ENCODE measurements at places on chromosomes 2 and 18.

GRCh38 chr2:177098001-177098613 lies 114.5 kb upstream of the HNRNPA3 start:
- DNase-seq, result no peak

- no peak for DNase-seq
These were observed 75.7 kb downstream of the KCNF1 start for GRCh38 chr2:10987439-10987838.

GRCh38 chr2:64485331-64485730 lies 31.4 kb downstream of the LGALSL start:
- DNase-seq, result no peak

GRCh38 chr2:129904532-129905446 lies 74.7 kb upstream of the RAB6C start:
- no peak for DNase-seq

DNA sequence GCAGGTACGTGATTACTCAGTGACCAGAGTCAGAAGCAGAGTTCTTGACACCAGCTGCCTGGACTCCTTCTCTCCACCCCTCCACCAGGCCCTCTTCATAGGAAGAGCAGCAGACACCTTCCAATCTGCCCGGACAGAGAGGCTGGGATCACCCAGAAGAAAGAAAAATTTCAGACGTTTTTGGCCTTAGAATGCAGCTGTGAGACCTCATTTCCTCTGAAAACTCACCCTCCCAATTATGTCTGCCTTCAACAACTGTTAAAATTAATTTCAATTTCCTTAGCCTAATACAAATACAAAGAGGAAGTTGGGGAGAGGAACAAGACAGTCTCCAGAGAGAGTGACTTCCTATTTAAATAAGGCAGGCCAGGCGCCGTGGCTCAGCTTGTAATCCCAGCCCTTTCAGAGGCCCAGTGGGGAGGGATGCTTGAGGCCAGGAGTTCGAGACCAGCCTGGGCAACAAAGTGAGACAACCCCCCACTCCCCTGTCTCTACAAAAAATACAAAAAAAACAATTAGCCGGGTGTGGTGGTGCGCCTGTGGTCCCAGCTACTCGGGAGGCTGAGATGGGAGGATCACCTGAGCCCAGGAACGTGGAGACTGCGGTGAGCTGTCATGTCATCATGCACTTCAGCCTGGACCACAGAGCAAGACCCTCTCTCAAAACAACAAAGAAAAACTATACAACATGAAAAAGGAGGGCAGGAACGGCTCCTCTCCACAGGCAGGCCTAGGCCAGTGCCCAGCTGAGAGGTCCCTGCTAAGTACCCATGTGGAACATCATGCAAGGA lies 1.6 kb downstream of the SLC66A2 start:
- no peak for DNase-seq

- DNase-seq, result no peak
These were observed 5.6 kb downstream of the ACSL3 start for GRCh38 chr2:222866358-222866960.

- DNase-seq, result no peak
These were observed 48.5 kb downstream of the C2orf74 start for GRCh38 chr2:61210332-61210981.

DNA sequence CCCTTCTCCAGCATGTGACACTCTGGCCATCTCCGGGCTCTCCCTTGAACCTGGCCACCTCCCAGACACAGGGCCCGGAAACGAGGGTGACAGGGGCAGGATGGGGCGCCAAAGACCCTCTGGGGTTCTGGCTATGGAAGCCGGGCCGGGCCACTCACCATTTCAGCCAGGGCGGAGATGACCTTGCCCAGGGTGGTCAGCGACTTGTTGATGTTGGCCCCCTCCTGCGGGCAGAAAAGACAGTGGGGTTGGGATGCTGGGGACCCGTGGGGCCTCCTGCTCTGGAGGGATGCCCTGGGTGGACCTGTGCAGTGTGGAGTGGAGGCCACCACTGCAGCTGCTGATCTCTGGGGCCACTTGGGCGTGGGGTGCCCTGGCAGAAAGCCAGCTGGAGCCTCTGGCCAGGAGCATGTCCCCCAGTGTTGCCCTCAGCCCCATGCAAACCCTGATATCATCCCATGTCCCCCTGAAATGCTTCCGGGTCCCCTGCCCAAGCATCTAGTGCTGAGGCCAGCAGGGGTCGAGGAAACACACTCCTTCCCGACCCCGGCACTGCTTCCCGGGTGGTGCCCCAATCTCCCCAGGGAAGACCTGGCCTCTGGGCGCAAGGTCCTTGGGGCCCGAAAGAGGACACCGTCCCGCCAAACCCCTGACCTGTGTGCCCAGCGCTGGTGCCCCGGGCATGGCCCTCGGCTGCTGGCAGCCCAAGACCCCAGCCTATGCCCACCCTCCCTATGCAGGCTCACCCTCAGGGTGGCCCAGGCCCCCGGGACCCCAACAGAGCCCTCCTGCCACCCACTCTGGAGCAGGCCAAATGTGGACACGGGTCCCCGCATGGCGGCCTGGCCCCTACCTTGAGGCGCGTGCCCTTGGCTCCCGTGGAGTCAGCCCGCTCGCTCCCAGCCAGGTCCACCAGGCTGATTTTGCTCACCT lies 36.9 kb downstream of the KIF1A start:
- no peak for DNase-seq

DNA sequence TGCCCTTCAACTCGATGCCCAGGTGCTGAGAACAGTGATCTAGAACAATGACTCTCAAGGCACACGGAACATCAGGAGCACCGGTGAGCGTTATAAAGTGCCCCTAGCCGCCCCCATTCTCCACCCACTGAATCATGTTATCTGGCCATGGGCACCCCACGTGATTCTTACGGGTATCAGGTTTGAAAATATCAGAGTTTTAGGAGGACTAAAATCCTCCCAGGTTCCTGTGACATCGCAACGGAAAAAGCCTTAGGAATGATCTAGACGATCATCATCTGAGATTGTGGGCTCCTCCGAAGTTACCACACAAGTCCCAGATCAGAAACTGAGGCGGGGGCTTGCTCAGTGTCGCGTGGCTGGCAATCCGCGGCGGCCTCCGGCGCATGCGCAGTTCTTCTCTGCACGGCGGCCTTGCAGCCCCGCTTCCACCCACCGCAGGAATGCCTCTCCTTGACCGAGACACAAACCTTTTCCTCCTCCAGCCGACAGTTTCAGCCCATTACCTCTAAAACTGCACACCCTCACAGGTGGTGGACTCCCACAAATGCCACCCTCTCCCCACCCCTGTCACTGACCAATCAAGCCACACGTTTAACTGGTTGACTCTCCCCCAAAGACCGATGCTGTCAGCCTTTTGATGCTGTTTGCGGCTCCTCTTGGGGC lies 5.8 kb upstream of the MRPL33 start:
- no peak for DNase-seq

DNA sequence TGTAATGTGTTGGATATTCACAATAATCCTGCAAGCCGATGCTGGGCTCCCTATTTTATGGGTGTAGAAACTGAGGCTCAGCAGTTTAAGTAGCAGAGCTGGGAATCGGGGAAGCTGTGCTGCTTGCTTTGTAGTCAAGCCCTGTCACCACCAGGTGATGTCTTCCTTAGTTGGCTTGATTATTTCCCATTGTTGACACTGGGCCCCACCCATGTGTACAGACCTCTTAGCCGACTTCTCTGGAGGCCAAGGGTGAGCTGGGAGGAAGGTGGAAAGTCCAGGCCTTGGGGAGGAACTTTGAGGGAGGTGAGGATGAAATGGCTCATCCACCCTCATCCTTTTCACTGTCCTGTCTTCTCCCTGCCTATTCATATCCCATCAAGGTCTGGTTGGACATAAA lies 60.0 kb downstream of the CAPN13 start:
- DNase-seq, result no peak

- no peak for DNase-seq
These were observed 14.4 kb upstream of the BBS5 start for GRCh38 chr2:169464882-169465281.

- no peak for DNase-seq
These were observed 226.7 kb upstream of the HNRNPA3 start for GRCh38 chr2:176985871-176986270.

- no peak for DNase-seq
These were observed 784.8 kb upstream of the CDH2 start for GRCh38 chr18:28961669-28962228.

DNA sequence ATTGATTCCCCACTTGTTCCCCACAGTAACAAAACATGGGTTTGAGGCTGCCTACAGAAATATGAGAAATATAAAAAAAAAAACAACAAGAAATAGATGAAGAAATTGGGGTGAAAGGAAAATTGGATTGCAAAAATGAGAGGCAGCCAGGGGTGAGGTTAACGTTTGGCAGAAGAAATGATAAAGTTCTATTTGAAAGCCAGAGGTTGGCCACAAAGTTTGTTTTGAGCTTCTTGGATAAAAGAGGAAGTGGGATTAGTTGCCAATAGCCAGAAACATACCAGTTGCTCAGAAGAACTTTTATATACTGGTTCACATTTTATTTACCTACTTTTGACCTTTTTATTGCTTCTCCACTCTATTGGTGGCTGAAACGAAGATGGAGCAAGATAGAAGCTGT lies 67.5 kb downstream of the FASTKD2 start:
- no peak for DNase-seq

- DNase-seq, result no peak
These were observed 25.4 kb downstream of the PTPRM start for GRCh38 chr18:7592305-7593071.

DNA sequence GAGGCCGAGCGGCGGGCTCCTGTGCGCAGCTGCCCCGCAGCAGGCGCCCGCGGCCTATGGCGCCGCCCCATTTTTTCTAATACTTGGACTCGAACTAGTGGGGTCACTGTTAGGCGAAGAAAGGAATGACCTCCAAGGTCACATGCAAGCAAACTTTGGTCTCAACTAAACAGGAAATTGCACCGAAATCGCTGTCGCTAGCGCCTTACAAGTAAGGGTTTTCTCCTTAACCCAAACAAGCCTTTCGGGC lies 339 bp downstream of the ACAA2 start:
- no peak for DNase-seq

All from stimulated activated CD4-positive, alpha-beta T cell treated with anti-CD3 and anti-CD28 coated beads, TNF-alpha, amount 100 ng/mL, for 1 hour (primary cell).